ENCODE measurements at places on chromosomes 4 and X.

GRCh38 chr4:24416293-24416692, 168.1 kb downstream of the DHX15 start:
- DNase-seq, result no peak

GRCh38 chr4:44652002-44652401, 577 bp upstream of the YIPF7 start:
- no peak for DNase-seq

DNA sequence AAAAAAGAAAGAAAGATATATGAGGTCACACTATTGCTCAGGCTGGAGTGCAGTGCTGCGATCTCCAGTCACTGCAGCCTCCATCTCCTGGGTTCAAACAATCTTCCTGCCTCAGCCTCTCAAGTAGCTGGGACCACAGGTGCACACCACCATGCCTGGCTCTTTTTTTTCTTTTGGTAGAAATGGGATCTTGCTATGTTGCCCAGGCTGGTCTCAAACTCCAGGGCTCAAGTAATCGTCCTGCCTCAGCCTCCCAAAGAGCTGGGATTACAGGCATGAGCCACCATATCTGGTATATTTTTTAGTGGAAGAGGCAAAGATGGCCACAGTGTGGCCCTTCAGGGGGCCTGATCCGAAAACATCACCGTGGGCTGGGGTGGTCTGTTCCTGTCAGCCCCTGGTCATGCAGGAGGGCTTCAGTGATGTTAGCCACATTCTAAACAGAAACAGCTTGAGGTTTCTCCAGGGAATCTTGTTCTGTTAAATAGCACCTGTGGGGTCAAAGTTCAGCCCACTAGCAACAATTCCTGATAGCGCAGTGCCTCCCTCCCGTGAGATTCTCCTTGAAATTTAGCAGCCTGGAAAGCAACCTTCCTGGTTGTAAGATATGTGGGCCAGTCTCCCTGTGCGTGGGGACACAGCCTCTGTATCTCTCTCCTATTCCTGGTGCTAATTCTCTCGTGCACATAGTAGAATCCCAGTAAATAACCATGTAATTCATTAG, 7.3 kb upstream of the DHRSX start:
- DNase-seq, result no peak

- DNase-seq, result no peak
Measured at GRCh38 chr4:8177956-8178355, 19.3 kb upstream of the ABLIM2 start.

DNA sequence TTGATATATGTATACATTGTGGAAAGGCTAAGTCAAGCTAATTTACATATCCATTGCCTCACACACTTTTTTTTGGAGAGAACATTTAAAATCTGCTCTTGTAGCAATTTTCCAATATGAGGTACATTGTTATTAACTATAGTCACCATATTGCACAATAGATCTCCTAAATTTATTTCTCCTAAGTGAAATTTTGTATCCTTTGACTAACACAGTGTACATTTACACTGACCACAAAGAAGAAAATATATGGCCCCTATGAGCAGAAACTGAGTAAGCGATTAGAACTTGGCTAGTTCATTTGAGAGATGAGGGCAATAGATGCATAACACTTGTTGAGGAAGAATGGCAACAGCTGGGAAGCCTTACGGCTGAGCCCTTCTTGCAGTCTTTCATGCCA, 20.3 kb upstream of the GUCY1B1 start:
- no peak for DNase-seq

All from body of pancreas (tissue), 4 donors.